ENCODE measurements at places on chromosomes 1 and 21. TPM values are rescaled to one million over a fixed set of nuclear protein-coding genes. Genes with fewer than 3 reads are reported as not detected.
A peak's percentile ranks its signal among the peaks of the same experiment; 100 is the strongest.

TAS1R3 gene
- total RNA-seq = 0.39 TPM

RLF gene
- total RNA-seq = 47.1 TPM

CRYBG2 gene
- 15.4 TPM for total RNA-seq

C8B gene
- not detected for total RNA-seq

GRCh38 chr1:27383039-27383605 lies at the start of gene CD164L2:
Gene CD164L2, minus strand, starts transcription at chr1:27383333. Its CDS starts 94 bp downstream, at chr1:27383239.
- DNase-seq = no peak

- no peak for DNase-seq
Measured at GRCh38 chr1:21546122-21546825, 37.1 kb downstream of the ALPL start.

DNA sequence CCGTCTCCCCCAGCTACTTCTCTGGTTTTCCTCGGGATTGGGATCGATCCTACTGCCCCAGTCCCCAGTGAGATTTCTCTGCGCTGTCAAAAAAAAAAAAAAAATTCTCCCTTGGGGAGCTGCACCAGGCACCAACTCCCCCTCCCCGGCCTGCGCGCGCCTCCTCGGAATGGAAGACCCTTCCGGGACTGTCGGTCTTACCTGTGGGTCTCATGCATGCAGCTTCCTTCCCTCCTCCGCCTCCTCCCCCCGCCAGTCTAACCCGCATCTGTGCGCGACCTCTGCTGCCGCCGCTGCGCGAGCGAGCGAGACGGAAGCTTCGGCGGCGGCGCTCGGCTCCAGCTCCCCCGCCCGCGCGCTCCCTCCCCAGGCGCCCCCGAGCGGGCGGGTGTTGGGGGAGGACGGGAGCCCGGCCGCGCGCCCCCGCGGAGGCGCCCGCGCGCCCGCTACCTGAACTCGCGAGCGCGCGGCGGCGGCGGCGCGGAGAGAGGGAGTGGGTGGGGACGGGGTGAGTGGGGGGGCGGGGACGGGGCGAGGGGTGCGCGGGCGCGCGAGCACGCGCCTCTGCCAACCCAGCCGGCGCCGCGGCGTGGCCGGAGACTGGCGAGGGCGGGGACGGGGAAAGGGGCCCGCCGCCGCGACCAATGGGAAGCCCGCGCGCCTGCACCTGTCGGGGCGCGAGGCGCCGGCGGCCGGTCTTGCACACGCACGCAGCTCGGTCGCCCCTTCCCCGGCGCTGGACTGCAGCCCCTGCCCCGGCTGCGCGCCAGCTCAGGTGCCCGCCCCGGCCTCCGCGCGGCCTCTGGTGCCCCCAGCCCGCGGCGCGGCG lies at the start of gene SUSD4:
SUSD4 (minus strand) TSS at position 321 of the 829 bp plus-strand sequence. CDS start 751 bp downstream, outside the sequence.
- DNase-seq = no peak

DNA sequence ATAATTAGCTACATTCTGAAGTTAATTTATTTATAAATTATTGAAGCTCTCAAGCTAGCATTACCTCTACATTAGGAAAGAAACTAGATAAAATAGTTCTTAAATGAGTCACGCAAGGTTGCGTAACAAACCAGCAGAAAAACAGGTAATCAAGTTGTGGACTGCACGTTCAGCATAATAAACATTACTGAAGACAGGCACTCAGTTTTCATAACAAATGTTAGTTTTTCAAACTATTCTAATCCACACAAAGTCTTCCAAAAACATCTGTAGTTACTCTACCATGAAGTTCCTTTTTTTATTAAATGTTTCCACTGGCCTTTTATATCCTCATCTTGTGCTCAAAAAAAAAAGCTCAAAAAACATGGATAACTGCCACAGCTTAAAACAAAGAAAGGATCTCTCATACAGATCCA lies 1.3 kb downstream of the TOR1AIP2 start:
- no peak for DNase-seq

- DNase-seq = no peak
Measured at GRCh38 chr1:228304766-228305395, 97.0 kb downstream of the OBSCN start.

GRCh38 chr1:222813866-222814535 lies 838 bp upstream of the DISP1 start:
- DNase-seq = no peak

DNA sequence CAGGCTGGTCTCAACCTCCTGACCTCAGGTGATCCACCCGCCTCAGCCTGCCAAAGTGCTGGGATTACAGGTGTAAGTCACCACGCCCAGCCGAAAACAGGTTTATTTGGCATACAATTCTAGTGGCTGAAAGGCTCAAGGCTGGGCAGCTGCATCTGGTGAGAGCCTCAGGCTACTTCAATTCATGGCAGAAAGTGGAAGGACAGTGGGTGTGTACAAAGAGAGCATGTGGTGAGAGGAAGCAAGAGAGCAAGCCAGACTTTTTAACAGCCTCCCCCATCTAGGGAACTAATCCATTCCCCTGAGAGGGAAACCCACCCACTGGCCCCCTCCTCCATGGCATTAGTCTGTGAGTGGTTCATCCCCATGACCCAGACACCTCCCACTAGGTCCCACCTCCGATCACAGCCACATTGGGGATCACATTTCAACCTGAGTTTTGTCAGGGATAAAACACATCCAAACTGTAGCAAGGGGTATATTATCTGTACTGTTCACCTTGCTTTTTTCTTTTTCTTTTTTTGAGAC lies 9.5 kb downstream of the BMP8A start:
- no peak for DNase-seq

- peak; percentile 69 for DNase-seq
Measured at GRCh38 chr21:31886915-31887314, 14.1 kb downstream of the HUNK start.

- no peak for DNase-seq
Measured at GRCh38 chr1:198253668-198254067, 96.9 kb downstream of the NEK7 start.

DNA sequence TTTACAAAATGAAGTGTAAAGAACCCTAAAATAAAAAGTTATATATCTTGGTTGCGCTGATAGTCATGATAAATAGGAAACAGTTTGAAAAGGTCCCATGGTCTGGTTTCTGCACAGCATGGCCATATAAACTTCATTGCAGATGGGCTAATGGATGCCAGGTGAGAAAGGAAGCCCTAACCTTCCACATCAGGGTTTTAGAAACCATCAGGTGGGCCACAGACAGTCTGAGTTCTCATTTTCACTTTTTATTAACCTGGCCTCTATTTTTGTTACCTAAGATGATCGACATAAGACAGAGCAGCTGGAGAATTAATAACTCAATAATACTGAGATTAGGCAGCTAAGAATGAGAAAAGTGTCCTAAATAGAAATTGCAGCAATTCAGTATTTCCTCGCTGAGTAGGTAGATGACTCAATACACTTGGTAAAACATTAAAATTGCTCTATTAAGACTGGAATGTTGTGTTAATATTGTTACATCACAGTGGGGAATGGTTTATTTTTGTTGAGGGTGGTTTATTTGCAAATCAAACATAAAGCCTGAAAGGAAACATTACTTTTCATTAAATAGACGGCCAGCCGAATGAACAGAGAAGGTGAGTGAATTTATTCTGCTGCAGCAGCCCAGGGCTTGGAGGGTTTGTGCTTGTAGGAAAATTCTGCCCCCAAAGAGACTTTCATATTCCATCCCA lies 21.1 kb downstream of the C1orf21 start:
- DNase-seq = no peak

- no peak for DNase-seq
Measured at GRCh38 chr1:5381491-5381890, 610.7 kb downstream of the NPHP4 start.
